ENCODE measurements at places on chromosomes 7 and 10.

- DNase-seq = no peak
These were observed 198.4 kb downstream of the DIP2C start for GRCh38 chr10:490891-491571.

DNA sequence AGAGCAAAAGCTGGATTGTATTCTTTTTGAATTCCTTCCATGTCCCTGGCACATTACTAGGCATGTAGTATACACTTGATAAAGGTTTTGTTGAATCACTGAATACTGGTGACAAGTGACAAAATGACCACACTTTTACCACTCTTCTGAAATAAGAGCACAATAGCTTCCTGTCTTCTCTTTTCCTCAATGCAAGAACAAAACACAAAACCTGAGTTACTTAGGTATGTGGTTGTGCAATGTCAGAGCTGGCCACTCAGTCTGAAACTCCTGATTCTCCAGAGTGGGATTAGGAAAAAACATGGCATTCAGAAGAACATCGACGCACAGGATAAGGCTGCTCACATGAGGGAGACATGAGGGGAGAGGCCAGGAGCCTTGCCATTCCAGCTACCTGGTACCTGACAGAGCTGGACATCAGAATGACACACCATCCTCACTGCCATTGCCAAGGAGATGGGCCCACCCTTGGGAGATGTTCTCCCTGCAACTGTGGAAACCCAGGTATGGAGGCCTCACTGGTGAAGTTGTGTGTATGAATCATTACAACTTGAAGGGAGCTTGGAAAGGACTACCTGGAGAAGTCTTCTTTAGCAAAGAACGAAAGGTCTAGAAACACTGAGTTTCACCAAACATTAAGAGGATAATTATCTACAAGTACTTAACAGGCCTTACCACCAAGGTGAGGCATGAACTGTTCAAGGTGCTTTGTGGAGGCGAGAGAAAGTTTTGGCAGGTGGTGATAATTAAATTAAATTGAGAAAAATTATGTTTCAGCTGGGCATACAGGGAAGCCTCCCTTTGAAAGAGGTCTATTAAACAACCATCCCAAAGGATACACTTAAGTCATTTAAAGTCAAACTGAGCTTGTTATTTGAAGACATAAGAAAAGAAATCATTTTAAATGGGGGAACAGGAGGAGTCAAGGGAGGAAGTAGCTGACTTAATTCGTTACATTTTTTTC is 246.5 kb upstream of the AOAH start:
- DNase-seq = no peak

DNA sequence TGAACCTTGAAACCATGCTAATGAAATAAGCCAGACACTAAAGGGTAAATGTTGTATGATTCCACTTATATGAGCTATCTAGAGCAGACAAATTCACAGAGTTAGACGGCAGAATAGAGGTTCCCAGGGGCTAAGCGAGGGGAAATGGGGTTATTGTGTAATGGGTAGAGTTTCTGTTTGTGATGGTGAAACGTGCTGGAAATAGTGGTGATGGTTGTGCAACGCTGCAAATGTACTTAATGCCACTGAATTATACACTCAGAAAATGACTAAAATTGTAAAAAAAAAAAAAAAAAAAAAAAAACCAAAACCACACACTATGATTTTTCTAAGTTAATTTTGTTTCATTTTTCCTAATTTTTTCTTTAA is 30.0 kb downstream of the SFXN4 start:
- no peak for DNase-seq

DNA sequence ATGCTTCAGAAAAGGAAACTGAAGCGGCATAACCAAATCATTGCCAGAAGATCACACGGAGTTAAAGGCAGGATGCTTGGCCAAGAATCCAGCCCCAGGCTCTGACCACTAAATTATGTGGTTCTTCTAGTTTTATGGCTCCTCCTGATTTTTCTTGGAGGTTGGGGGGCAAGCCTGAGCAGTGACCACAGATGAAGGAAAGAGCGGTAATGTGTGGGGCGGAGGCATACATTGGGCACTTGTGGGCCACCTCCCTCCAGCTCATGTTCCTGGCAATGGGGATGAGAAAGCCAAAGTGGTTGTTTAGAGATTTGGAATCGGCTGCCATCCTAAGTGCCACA is 3.2 kb downstream of the TRPV6 start:
- no peak for DNase-seq

DNA sequence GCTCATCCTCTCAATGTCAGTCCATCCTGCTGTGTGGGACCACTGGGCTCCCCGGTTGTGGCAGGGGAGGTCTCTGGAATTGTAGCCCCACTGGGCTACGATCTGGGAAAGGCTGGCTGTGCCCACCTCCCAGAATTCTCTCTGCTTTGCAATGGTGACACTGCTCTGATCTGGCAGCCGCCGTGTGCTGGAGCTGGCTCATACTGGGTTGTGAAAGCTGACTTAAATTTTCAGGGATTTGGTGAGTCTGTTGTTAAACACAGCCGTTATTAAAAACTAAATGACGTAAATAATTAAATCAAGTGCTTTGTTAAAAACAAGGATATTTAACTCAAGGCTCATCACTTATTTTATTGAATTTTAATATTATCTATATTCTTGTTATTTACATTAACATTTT is 160.0 kb downstream of the TAX1BP1 start:
- no peak for DNase-seq

DNA sequence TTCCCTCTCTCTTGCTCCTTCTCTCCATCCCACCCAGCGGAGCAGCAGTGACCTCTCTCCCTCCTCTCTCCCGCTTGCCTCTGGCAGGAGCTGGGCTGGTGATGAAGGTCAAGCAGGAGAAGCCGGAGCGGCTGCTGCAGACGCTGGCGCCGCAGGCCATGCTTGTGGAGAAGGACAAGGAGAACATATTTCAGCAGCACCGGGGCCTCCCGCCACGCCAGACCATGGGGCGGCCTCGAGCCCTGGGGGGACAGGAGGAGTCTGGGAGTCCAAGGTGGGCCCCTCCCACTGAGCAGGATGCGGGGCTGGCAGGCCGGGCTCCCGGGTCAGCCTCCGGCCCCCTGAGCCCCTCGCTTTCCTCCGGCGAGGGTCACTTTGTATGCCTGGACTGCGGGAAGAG is 17.3 kb downstream of the ZNF775 start:
- no peak for DNase-seq

- no peak for DNase-seq
These were observed 82.3 kb downstream of the BTRC start for GRCh38 chr10:101436302-101436701.

GRCh38 chr10:122650331-122650730 is 49.3 kb downstream of the C10orf120 start:
- DNase-seq = no peak

DNA sequence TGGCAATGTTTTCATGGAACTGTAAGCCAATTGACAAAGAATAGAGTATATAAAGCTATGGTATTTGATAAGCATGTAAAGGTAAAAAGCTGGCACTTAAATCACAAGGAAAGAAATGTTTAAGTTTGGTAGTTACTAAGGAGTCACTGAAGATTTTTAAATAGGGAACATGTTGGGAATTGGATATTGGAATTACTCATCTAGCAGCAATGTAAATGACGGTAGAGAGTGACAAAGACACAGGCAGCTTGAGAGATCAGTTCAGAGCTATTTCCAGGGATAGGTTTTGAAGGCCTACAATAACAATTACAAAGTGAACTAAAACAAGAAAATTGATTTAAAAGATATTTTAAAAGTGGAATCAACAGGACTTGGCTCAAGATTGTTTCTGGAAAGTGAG is 36.8 kb downstream of the SP8 start:
- DNase-seq = no peak

- DNase-seq = no peak
These were observed 73.5 kb upstream of the GRB10 start for GRCh38 chr7:50856231-50856630.

- DNase-seq = no peak
These were observed 86.6 kb upstream of the MDFIC start for GRCh38 chr7:114835303-114835702.

DNA sequence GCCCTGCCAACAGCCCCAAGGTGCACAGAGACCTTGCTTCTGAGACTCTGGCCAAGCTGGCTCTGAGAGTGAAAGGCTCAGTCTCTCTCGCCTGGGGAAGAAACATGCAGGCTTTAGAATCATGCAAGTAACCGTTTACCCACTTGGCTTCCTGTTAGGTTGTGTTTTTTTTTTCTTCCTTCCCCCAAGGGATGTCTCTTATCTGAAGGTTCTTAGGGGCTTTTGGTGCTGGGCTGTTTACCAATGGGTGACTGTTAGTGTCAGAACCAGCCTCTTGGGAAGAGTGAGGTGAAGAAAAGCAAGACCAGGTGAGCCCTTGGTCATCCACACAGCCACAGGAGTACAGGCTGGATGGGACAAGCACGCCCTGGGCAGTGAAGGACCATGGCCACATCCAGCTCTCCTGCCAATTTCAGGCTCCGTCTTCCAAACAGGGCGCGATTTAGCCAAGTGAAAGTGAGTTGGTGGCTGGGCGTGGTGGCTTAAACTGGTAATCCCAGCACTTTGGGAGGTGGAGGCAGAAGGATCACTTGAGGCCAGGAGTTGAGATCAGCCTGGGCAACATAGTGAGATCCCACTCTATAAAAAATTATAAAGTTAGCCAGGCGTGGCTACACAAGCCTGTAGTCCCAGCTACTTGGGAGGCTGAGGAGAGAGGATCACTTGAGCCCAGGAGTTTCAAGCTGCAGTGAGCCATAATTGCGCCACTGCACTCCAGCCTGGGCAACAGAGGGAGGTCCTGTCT is 76.3 kb upstream of the CUX1 start:
- DNase-seq = no peak

DNA sequence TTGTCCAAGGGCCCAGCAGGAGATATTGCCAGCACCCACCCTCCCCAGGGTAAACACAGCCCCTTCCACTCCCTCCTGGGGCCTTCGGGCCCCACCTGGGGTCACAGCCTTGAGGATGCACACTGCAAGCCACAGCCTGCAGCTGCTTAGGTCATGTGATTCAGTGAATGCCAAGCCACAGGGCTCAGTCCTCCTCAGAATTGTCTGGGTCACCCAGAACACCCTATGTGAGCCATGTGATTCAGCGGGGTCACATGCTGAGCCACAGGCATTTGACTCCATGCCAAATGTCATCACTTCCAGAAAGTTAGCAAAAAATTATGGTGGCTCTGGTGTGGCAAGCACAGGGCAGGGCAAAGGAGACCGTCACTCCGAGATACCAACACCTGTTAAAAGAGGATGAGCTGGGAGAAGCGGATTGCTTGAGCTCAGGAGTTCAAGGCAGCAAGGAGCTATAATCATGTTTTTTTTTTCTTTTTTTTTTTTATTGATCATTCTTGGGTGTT is 17.2 kb upstream of the PSAP start:
- no peak for DNase-seq

- DNase-seq = no peak
These were observed 104.6 kb upstream of the SGCE start for GRCh38 chr7:94760446-94761100.

DNA sequence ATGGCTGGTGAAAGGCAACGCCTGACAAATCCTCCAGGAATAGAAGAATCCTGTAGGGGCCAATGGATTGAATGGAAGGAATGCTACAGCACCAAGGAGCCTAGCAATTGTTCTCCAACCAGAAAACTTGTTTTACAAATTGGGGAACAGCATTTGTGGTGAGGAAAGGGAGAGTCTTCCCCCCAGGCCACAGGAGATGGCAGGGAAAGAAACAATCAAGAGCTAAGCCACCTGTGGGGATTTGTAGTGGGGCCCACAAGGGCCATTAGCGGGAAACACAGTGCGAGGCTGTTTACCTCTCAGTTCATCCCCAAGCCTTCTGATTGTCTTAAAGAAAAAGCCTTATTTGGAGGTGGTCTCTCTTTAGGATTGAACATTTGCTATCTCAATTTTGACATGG is 48.5 kb upstream of the KCNMA1 start:
- no peak for DNase-seq

DNA sequence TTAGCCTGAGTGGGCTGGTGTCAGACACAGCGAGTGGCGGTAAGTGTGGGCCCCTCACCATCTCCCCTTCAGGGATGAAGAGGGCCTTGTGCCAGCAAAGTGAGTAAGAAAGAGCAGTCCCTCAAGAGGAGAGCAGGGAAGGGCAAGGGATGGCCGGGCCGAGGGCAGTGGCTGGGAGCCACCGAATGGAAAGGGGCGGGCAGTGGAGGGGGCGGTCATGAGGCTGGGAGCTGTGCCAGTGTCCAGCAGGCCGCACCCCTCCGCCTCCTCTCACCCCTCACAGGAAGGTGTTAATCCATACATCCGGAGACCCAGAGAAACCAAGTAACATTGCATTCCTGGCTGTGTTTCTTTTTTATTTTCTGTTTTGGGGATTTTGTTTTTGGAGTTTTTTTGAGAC is 28.6 kb upstream of the RASGEF1A start:
- no peak for DNase-seq

DNA sequence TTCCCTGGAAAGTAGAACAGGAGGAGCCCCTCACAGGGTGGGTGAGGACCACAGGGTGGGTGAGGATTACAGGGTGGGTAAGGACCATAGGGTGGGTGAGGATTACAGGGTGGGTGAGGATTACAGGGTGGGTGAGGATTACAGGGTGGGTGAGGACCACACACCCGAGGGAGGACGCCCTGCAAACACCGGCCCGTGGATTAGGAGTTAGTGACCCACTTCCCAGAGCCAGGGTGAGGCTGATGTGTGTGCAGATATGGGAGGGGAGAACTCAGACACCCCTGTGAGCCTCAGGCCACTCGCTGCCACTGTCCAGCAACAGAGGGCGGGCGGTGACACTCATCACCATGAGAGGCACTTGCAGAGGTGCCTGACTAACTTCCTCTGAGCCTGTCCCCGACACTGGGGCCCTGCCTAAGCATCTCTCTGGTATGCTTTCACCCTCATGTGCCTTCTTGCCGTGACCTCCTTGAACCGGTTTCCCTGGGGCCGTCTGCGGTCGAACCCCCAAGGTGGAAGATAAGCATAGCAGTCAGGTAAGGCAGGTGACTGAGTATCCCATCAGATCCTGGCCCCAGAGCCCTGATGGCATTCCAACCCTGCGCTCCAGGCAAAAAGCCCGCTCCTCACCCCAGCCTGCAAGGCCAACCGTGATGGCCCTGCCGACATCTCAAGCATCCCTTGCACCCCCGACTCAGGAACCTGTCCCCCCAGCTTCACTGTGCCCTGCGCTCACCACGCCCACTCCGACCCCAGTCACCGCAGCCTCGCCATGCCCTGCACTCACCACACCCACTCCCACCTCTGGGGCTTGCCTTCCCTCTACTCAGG is 74.1 kb downstream of the FAM53B start:
- DNase-seq = no peak

GRCh38 chr10:73910401-73910763 is 550 bp upstream of the PLAU start:
- no peak for DNase-seq

All from NCI-H2029 treated with DMSO at 0.1 percent for 48 hours (cell line).